ENCODE measurements at places on chromosomes 5 and 9. TPM values are rescaled to one million over a fixed set of nuclear protein-coding genes. Genes with fewer than 3 reads are reported as not detected.

Gene SLC34A3
- not detected for total RNA-seq

Gene PCDHGB7
- total RNA-seq: 7.0 TPM

GRCh38 chr5:36598045-36598444 is 8.4 kb upstream of the SLC1A3 start:
- H3K4me3 ChIP-seq: no peak overlapping the region
- peaks cover 4% of the 10 kb centered on the region for H3K36me3 ChIP-seq
- no peak for DNase-seq
- peaks cover 6% of the 10 kb centered on the region for H3K4me1 ChIP-seq
- H3K27ac ChIP-seq: no peak overlapping the region

GRCh38 chr9:133098871-133099270 is 22.2 kb downstream of the RALGDS start:
- no peak for DNase-seq
- no peak overlapping the region for H3K27ac ChIP-seq
- no peaks in the 10 kb centered on the region for H3K4me1 ChIP-seq
- peaks cover 49% of the 10 kb centered on the region for H3K36me3 ChIP-seq

Gene ZNF879
- total RNA-seq: 6.6 TPM

GRCh38 chr5:91379246-91379913 is 3.7 kb downstream of the ARRDC3 start:
- H3K4me3 ChIP-seq: peak overlapping the region; percentile 99
- H3K27ac ChIP-seq: peak overlapping the region; percentile 100
- DNase-seq: no peak

DNA sequence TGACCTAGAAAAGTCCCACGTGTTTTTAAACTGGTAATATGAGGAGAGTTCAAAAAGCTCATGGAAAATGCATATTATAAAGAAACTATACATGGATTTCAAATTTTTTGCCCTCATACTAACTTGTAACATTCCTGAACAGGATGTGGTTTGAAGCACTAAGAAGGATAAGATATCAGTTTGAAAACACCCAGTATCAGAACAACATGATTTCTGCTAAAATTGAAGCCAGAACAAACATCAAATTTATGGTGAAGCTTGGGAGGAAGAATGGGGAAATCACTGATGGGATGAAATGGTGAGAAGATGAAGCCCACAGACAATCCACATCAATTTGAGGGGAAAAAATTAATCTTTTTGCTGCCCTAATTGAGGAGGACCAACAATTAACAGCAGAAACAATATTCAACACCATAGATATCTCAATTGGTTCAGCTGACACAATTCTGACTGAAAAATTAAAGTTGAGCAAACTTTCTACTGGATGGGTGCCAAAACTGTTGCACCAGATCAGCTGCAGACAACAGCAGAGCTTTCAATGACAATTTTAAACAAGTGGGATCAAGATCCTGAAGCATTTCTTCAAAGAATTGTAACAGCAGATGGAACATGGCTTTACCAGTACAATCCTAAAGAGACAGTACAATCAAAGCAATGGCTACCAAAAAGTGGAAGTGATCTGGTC is 113.2 kb upstream of the SNX2 start:
- H3K4me3 ChIP-seq: no peak overlapping the region
- no peaks in the 10 kb centered on the region for H3K4me1 ChIP-seq
- no peak overlapping the region for H3K27ac ChIP-seq

DNA sequence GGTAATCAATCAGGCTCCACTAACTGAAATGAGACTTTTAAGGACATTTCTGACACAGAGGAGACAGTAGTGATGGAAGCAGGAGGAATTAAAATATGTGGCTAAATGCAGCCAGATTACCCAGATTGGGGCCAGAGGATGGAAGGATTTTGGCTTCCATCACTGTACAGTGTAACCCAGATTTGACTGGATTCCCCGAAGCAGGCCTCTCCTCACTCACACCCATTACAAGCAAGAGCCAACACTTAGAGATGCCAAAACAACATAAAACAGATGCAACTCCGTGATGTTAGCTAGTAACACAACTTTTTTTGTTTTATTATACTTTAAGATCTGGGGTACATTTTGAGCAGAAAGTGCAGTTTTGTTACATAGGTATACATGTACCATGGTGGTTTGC is 17.6 kb downstream of the TEK start:
- H3K4me3 ChIP-seq: no peak overlapping the region
- no peak for DNase-seq
- H3K27ac ChIP-seq: no peak overlapping the region
- H3K36me3 ChIP-seq: no peaks in the 10 kb centered on the region

- H3K27ac ChIP-seq: no peak overlapping the region
- no peaks in the 10 kb centered on the region for H3K4me1 ChIP-seq
- no peaks in the 10 kb centered on the region for H3K27me3 ChIP-seq
- DNase-seq: no peak
- no peaks in the 10 kb centered on the region for H3K36me3 ChIP-seq
These were observed 405.8 kb upstream of the PTGER4 start for GRCh38 chr5:40273936-40274335.

Gene EMB
- total RNA-seq: 20.5 TPM

- H3K4me1 ChIP-seq: no peaks in the 10 kb centered on the region
- no peak for DNase-seq
- H3K27ac ChIP-seq: no peak overlapping the region
- no peak overlapping the region for H3K4me3 ChIP-seq
- peaks cover 5% of the 10 kb centered on the region for H3K36me3 ChIP-seq
- peaks cover 3% of the 10 kb centered on the region for H3K27me3 ChIP-seq
These were observed 408.8 kb upstream of the KIF2A start for GRCh38 chr5:61897251-61897650.

GRCh38 chr5:132291026-132291425 is 3.2 kb upstream of the SLC22A4 start:
- no peak overlapping the region for H3K27ac ChIP-seq
- H3K4me3 ChIP-seq: peak overlapping the region; percentile 6
- no peaks in the 10 kb centered on the region for H3K36me3 ChIP-seq
- H3K4me1 ChIP-seq: peaks cover 17% of the 10 kb centered on the region
- peaks cover 18% of the 10 kb centered on the region for H3K27me3 ChIP-seq
- DNase-seq: no peak

DNA sequence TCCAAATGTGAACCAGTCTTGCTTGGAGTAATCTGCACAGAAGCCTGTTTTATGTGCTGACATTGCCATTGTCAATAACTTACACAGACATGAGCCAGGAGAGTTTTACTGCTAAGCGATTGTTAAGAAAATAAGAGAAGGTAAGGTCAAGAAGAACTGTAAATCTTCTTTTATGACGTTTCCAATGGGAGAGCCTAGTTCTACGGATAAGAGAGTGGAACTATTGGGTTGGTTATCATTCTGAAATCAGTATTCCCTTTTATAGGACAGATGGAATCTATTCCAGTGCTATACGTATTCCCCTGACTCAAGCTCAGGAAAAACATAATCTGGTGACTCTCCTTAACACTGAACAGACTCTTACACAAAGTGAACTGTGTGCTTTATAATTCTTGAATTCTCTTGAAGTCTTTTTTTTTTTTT is 137.9 kb upstream of the OTULINL start:
- peaks cover under 1% of the 10 kb centered on the region for H3K36me3 ChIP-seq
- no peak overlapping the region for H3K4me3 ChIP-seq
- no peaks in the 10 kb centered on the region for H3K27me3 ChIP-seq
- H3K4me1 ChIP-seq: peaks cover 85% of the 10 kb centered on the region
- DNase-seq: no peak

GRCh38 chr9:16002816-16003215 is 450.0 kb downstream of the CCDC171 start:
- no peak overlapping the region for H3K4me3 ChIP-seq
- peaks cover 4% of the 10 kb centered on the region for H3K4me1 ChIP-seq
- H3K36me3 ChIP-seq: peaks cover 5% of the 10 kb centered on the region
- no peaks in the 10 kb centered on the region for H3K27me3 ChIP-seq
- H3K27ac ChIP-seq: no peak overlapping the region

Gene ABCA1
- 6.5 TPM for total RNA-seq

GRCh38 chr9:93133681-93134014 is 403 bp downstream of the NINJ1 start:
- H3K36me3 ChIP-seq: no peaks in the 10 kb centered on the region
- peak overlapping the region; percentile 84 for H3K4me3 ChIP-seq
- peaks cover 20% of the 10 kb centered on the region for H3K4me1 ChIP-seq

GRCh38 chr5:9149988-9150387 is 395.9 kb downstream of the SEMA5A start:
- H3K27ac ChIP-seq: no peak overlapping the region
- H3K4me3 ChIP-seq: no peak overlapping the region
- H3K27me3 ChIP-seq: no peaks in the 10 kb centered on the region
- no peak for DNase-seq
- no peaks in the 10 kb centered on the region for H3K4me1 ChIP-seq
- peaks cover 16% of the 10 kb centered on the region for H3K36me3 ChIP-seq

- no peak overlapping the region for H3K27ac ChIP-seq
- peaks cover 18% of the 10 kb centered on the region for H3K27me3 ChIP-seq
- H3K36me3 ChIP-seq: peaks cover 2% of the 10 kb centered on the region
- no peak for DNase-seq
- no peak overlapping the region for H3K4me3 ChIP-seq
- peaks cover 12% of the 10 kb centered on the region for H3K4me1 ChIP-seq
These were observed 120.7 kb upstream of the ZNF618 start for GRCh38 chr9:113755433-113755832.

- H3K4me3 ChIP-seq: no peak overlapping the region
- no peak overlapping the region for H3K27ac ChIP-seq
- no peak for DNase-seq
These were observed 7.2 kb downstream of the ALDH7A1 start for GRCh38 chr5:126587551-126588390.

DNA sequence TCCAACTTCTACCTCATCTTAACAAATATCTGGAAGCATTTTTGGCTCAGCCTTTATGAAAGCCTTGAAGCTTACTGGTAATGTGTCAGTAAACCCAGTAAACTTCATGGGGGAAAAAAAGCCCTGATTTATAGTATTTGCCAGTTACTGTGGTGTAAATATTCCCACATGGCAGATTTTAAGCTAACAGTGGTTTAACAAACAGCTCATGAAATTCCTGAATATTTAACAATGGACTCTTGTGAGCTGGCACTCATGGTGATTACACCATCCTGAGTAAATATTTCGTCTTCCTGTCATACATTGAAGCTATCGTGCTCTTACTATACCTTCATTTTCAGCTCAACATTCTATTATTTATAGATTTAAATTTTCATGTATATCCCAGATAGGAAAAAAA is 57.0 kb upstream of the ACOT12 start:
- DNase-seq: no peak
- H3K27me3 ChIP-seq: no peaks in the 10 kb centered on the region
- H3K4me1 ChIP-seq: no peaks in the 10 kb centered on the region

Gene FIBCD1
- total RNA-seq: 0.23 TPM

GRCh38 chr5:120538644-120539043 is 74.5 kb downstream of the PRR16 start:
- DNase-seq: no peak
- no peaks in the 10 kb centered on the region for H3K36me3 ChIP-seq
- H3K4me3 ChIP-seq: no peak overlapping the region

GRCh38 chr9:113822315-113822714 is 53.8 kb upstream of the ZNF618 start:
- peaks cover 2% of the 10 kb centered on the region for H3K27me3 ChIP-seq
- H3K4me1 ChIP-seq: no peaks in the 10 kb centered on the region
- no peak overlapping the region for H3K27ac ChIP-seq
- no peak for DNase-seq
- H3K36me3 ChIP-seq: no peaks in the 10 kb centered on the region
- no peak overlapping the region for H3K4me3 ChIP-seq

Gene ECSCR
- not detected for total RNA-seq

Gene IFNB1
- not detected for total RNA-seq

Gene SAPCD2
- 31.1 TPM for total RNA-seq

Gene ENG
- total RNA-seq: 2.6 TPM

DNA sequence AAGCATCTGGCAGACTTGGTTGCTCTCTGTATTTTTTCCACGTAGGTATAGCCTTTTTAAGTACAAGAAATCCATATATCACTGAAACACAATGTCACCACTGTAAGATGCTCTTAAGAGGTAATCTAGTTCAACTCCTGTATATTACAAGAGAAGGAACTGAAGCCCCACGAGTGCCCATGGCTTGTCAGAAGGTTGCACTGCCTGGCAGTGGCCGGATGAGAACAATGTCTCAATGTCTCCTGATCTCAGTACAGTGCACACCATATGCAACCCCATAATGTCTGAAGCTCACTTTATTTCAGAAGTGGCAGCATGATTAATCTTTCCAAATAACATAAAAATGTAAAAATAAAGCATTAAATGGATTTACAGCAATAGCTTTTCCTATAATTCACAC is 27.7 kb downstream of the TUT7 start:
- DNase-seq: no peak
- H3K4me1 ChIP-seq: no peaks in the 10 kb centered on the region
- H3K4me3 ChIP-seq: no peak overlapping the region
- H3K27ac ChIP-seq: no peak overlapping the region
- H3K36me3 ChIP-seq: peaks cover 11% of the 10 kb centered on the region
- no peaks in the 10 kb centered on the region for H3K27me3 ChIP-seq

DNA sequence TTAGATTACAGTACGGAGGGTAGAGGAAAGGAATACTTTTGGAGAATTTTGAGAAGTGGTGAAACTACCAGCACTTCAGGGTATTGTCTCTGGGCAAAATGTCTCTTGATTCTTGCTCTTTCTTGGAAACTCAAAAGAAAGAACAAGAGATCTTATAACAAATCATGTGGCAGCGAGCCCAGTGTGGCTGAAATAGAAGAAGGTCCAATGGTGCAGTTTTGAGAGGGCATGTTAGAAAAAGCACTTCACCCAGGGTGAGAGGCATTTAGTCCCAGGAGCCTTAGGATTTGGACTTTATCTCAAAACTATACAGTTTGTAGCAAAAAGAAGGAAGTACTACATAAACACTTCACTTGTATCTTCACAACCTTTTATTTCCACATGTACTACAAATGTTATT is 39.4 kb downstream of the NNT start:
- no peak overlapping the region for H3K27ac ChIP-seq
- no peaks in the 10 kb centered on the region for H3K36me3 ChIP-seq
- no peaks in the 10 kb centered on the region for H3K4me1 ChIP-seq

- H3K27me3 ChIP-seq: no peaks in the 10 kb centered on the region
- peaks cover 6% of the 10 kb centered on the region for H3K36me3 ChIP-seq
- no peak for DNase-seq
- H3K4me1 ChIP-seq: peaks cover 57% of the 10 kb centered on the region
These were observed 7.7 kb downstream of the LHFPL2 start for GRCh38 chr5:78640662-78641474.

GRCh38 chr9:4301971-4302427 is 2.1 kb upstream of the GLIS3 start:
- H3K27me3 ChIP-seq: peaks cover 51% of the 10 kb centered on the region
- H3K36me3 ChIP-seq: no peaks in the 10 kb centered on the region
- DNase-seq: no peak
- H3K27ac ChIP-seq: no peak overlapping the region

GRCh38 chr9:69028754-69029153 is 6.8 kb upstream of the FXN start:
- no peak overlapping the region for H3K27ac ChIP-seq
- H3K4me3 ChIP-seq: no peak overlapping the region
- H3K4me1 ChIP-seq: peaks cover 3% of the 10 kb centered on the region
- H3K27me3 ChIP-seq: peaks cover 6% of the 10 kb centered on the region

GRCh38 chr9:121071370-121071755 is 3.4 kb upstream of the CNTRL start:
- H3K4me1 ChIP-seq: peaks cover 31% of the 10 kb centered on the region
- no peaks in the 10 kb centered on the region for H3K27me3 ChIP-seq
- DNase-seq: no peak
- H3K36me3 ChIP-seq: peaks cover 21% of the 10 kb centered on the region
- H3K4me3 ChIP-seq: no peak overlapping the region
- no peak overlapping the region for H3K27ac ChIP-seq
